ENCODE measurements at places on chromosomes 1 and 21. TPM values are rescaled to one million over a fixed set of nuclear protein-coding genes. Genes with fewer than 3 reads are reported as not detected.

- H3K27me3 ChIP-seq: no peaks in the 10 kb centered on the region
- H3K4me3 ChIP-seq: no peak overlapping the region
- no peaks in the 10 kb centered on the region for H3K36me3 ChIP-seq
- no peak overlapping the region for H3K27ac ChIP-seq
- H3K4me1 ChIP-seq: no peaks in the 10 kb centered on the region
- no peak for DNase-seq
Observed at GRCh38 chr1:30885570-30886522, 22.7 kb downstream of the SDC3 start.

GRCh38 chr1:17263936-17264335 lies 15.0 kb downstream of the PADI3 start:
- H3K27ac ChIP-seq: no peak overlapping the region
- no peak for DNase-seq
- no peaks in the 10 kb centered on the region for H3K4me1 ChIP-seq
- no peaks in the 10 kb centered on the region for H3K27me3 ChIP-seq
- H3K4me3 ChIP-seq: no peak overlapping the region

DNA sequence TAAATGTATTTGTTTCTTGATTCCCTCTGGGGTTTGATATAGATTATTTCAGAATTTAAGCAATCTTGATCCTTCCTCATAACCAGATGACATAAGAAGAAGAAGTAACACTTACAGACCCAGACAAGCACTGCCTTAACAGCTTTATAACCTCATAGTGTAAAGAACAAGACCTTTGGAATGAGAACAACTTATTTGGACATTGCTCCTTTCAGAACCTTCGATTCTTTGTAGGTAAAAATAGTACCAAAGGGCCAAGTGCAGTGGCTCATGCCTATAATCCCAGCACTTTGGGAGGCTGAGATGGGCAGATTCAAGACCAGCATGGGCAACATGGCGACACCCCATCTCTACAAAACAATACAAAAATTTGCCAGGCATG lies 15.0 kb downstream of the TM2D1 start:
- peaks cover 3% of the 10 kb centered on the region for H3K4me1 ChIP-seq
- H3K36me3 ChIP-seq: peaks cover 4% of the 10 kb centered on the region
- H3K4me3 ChIP-seq: no peak overlapping the region
- no peak overlapping the region for H3K27ac ChIP-seq

- H3K4me3 ChIP-seq: no peak overlapping the region
- no peak overlapping the region for H3K27ac ChIP-seq
- H3K36me3 ChIP-seq: no peaks in the 10 kb centered on the region
- DNase-seq: no peak
- H3K4me1 ChIP-seq: no peaks in the 10 kb centered on the region
- no peaks in the 10 kb centered on the region for H3K27me3 ChIP-seq
Observed at GRCh38 chr1:108852221-108852975, 4.5 kb downstream of the AKNAD1 start.

GRCh38 chr1:40315239-40315794 lies 1.8 kb downstream of the COL9A2 start:
- peak overlapping the region; percentile 46 for H3K27ac ChIP-seq
- no peaks in the 10 kb centered on the region for H3K27me3 ChIP-seq
- peaks cover 8% of the 10 kb centered on the region for H3K4me1 ChIP-seq
- no peaks in the 10 kb centered on the region for H3K36me3 ChIP-seq
- DNase-seq: peak; percentile 89
- H3K4me3 ChIP-seq: peak overlapping the region; percentile 73

- no peaks in the 10 kb centered on the region for H3K27me3 ChIP-seq
- H3K27ac ChIP-seq: no peak overlapping the region
- H3K36me3 ChIP-seq: no peaks in the 10 kb centered on the region
- peaks cover 10% of the 10 kb centered on the region for H3K4me1 ChIP-seq
- no peak overlapping the region for H3K4me3 ChIP-seq
Observed at GRCh38 chr1:32761936-32762335, 55.2 kb downstream of the YARS1 start.

DNA sequence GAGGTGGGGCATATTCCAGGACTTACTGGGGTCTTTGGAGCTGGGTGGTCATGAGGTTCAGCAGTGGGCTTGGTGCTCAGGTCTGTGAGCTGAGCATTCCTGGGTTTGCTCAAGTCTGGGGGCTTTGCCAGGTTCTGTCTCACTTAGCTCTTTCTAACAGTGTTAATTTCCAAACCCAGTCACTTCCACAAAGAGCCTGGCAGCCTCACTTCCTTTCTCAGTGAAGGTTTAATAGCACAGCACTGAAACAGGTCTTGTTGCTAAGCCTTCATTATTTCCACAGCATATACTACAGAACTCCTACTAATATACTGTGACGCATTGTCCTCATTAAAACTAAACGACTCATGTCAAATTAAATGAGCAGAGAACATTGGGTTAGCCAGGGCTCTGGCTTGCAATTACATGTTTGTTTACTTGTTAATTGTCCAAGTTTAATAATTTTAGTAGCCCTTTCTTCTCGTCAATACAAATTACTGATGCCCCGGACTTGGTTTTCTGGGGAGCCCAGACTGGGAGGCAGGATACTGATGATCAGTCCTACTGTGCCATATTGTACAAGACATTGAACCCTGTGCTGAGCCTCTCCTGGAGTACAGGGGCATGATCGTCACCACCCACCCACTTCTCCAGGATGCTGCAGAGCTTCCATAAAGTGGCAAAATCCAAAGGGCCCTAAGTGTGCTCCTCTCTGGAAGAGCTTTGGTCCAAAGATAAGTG lies 170.7 kb downstream of the IER5 start:
- no peak overlapping the region for H3K4me3 ChIP-seq
- H3K36me3 ChIP-seq: no peaks in the 10 kb centered on the region
- no peak overlapping the region for H3K27ac ChIP-seq
- no peaks in the 10 kb centered on the region for H3K4me1 ChIP-seq
- DNase-seq: no peak

DNA sequence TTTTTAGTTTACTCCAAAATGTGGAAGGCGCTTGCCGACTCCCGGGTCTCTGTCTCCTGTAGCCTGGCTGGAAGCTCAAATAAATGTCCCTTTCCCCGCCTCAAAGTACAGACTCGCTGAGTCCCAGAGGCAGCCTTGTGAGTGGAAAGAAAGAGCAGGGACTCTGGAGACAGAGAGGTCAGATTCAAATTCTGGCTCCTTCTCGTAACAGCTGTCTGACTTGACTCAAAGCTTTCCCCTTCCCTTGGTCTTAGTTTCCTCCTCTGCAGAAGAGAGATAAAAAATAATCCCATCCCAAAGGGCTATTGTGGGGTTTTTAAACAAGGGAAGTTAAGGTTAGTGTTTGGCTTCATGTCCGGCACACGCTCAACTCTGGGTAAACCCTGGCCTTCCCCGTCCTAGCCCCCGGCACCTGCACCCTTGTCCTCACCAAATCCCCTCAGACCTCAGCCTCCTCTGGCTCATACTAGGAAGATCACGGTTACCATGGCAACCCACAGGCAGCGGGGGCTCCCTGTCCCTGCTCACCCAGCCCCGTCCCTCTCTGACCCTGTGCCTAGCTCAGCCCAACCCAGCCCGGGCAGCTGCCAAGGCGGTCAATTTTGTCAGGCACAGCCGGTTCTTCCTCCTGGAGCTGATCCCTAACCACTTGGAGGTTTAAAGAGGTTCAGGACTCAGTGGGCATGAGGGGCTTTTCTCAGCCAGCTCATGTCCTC lies 49.2 kb upstream of the IGSF21 start:
- H3K36me3 ChIP-seq: no peaks in the 10 kb centered on the region
- no peak overlapping the region for H3K4me3 ChIP-seq
- H3K27ac ChIP-seq: no peak overlapping the region
- no peaks in the 10 kb centered on the region for H3K27me3 ChIP-seq
- no peaks in the 10 kb centered on the region for H3K4me1 ChIP-seq

DNA sequence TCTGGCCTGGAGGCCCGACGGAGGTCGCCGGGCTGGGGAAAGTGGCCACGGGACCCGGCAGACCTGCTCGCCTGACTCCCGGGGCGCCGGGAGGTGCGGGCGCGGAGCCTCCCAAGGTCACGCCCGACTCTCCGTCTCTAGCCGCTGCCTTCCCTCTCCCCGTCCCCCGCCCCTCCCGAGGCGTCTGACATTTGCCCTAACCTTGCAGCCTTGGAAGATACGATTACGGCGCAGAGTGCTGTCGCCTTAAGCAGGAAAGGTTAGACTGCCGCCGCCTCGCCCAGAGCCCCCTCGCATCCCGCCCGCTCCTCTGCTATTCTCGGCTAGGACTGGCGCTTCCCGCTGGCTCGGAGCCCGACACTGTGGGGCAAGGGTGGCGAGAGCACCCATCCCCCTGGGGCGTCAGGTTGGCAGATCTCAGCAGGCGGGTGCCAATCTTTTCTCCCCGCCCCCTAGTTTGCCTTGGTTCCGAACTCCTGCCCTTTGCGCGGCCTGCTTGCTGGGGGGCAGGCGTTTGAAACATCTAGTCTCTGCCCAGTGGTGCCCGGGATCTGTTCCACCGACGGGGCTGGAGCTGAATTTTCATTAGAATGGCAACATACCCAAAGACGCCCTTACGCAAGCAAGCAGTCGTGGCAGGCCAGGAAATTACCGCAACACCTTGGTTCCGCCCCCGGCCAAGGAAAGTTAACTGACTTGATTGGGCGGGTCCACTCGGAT lies 835 bp downstream of the PGM1 start:
- H3K27ac ChIP-seq: peak overlapping the region; percentile 90
- DNase-seq: peak; percentile 82
- H3K27me3 ChIP-seq: no peaks in the 10 kb centered on the region
- peaks cover 7% of the 10 kb centered on the region for H3K4me1 ChIP-seq

DNA sequence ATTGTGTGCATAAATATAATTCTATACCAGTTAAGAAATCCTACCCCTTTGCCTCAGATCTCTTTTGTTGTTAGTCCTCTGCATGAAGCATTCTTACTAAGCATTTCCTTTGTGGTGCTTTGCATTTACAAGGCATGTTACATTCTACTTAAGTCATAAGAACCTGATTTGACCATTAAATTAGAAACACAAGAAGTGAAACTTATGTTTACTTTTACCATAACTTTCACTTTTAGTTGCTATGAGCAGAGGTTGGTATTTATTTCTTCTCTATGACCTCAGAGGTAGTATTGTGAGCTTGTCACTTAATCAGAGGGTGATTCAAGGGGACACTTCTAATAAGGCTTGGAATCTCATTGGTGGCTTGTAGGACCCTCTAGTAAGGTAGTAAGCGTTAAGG lies 9.0 kb downstream of the FAM20B start:
- H3K36me3 ChIP-seq: no peaks in the 10 kb centered on the region
- no peaks in the 10 kb centered on the region for H3K27me3 ChIP-seq
- DNase-seq: no peak
- H3K27ac ChIP-seq: no peak overlapping the region
- H3K4me1 ChIP-seq: peaks cover 26% of the 10 kb centered on the region
- H3K4me3 ChIP-seq: no peak overlapping the region

- no peaks in the 10 kb centered on the region for H3K27me3 ChIP-seq
- H3K36me3 ChIP-seq: no peaks in the 10 kb centered on the region
- no peaks in the 10 kb centered on the region for H3K4me1 ChIP-seq
- DNase-seq: no peak
- no peak overlapping the region for H3K4me3 ChIP-seq
Observed at GRCh38 chr1:112061901-112062320, 72.4 kb upstream of the KCND3 start.

- no peak overlapping the region for H3K27ac ChIP-seq
- DNase-seq: no peak
- peaks cover 5% of the 10 kb centered on the region for H3K4me1 ChIP-seq
- H3K27me3 ChIP-seq: no peaks in the 10 kb centered on the region
- H3K36me3 ChIP-seq: no peaks in the 10 kb centered on the region
- no peak overlapping the region for H3K4me3 ChIP-seq
Observed at GRCh38 chr1:205127646-205128045, 5.9 kb upstream of the RBBP5 start.

DNA sequence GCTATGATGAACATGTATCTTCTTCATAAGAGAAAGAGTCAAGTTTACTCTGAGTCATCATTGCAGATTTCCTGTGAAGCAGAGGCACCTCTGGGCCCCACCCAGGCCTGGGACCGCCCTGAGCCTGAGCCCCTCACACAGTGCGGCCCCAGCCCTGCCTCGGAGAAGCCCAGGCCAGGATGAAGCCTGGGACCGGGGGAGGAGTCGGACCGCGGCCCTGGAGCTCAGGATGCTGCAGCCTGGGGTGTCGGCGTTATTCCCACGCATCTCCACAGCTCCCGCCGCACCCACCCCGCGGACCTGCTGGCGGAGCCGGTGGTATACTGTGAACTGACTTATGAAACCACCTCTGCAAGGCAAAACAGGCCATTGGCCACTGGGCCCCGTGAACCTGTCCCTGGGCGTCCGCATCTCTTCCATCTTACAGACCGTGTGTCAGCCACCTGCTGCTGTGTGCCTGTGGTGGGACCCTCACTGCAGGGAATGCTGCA lies 2.4 kb upstream of the COL6A1 start:
- H3K4me1 ChIP-seq: peaks cover 16% of the 10 kb centered on the region
- no peaks in the 10 kb centered on the region for H3K36me3 ChIP-seq
- H3K4me3 ChIP-seq: no peak overlapping the region
- H3K27ac ChIP-seq: no peak overlapping the region
- peaks cover 14% of the 10 kb centered on the region for H3K27me3 ChIP-seq
- no peak for DNase-seq

GRCh38 chr1:36322786-36323635 lies 434 bp downstream of the EVA1B start:
- no peaks in the 10 kb centered on the region for H3K36me3 ChIP-seq
- peak overlapping the region; percentile 21 for H3K27ac ChIP-seq
- peak overlapping the region; percentile 30 for H3K4me3 ChIP-seq
- peaks cover 11% of the 10 kb centered on the region for H3K4me1 ChIP-seq
- no peaks in the 10 kb centered on the region for H3K27me3 ChIP-seq

- H3K36me3 ChIP-seq: no peaks in the 10 kb centered on the region
- no peak overlapping the region for H3K27ac ChIP-seq
- DNase-seq: no peak
- H3K4me1 ChIP-seq: no peaks in the 10 kb centered on the region
- H3K4me3 ChIP-seq: no peak overlapping the region
Observed at GRCh38 chr1:166673722-166674121, 165.6 kb upstream of the POGK start.

DNA sequence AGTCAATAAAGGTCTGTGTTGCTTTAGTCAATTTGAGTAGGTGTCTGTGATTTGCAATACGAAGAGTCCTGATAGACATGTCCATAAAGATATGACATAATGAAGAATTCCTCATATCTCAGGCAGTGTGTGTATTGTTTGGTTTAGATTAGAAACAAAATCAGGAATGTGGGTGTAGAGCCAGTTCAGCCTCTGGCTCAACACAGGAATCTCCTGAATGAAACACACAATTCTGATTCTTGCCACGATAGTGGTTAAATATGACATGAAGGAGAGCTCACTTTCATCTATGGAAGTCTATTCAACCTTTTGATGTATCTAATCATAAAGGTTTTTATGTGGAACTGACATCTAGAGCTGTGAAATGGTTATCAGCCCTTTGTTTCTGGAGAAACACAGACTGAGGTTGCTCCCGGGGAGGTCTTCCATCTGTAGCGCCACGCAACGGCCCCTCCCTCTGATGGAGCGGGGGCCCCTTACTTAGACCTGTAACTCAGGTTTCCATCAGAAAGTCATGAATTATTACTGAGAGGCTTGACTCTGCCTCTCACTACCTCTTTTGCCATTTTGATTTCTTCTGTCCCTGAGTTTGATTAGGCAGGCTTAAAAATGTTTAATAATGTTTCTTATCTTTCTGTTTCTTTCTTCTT lies 19.5 kb downstream of the TSPAN2 start:
- no peaks in the 10 kb centered on the region for H3K27me3 ChIP-seq
- no peak for DNase-seq
- H3K27ac ChIP-seq: no peak overlapping the region
- no peaks in the 10 kb centered on the region for H3K36me3 ChIP-seq

The PRRX1 gene
- not detected for total RNA-seq

The SEC16B gene
- total RNA-seq: 0.27 TPM

All from naive thymus-derived CD4-positive, alpha-beta T cell (primary cell).